ENCODE measurements at places on chromosomes 6 and 20.

DNA sequence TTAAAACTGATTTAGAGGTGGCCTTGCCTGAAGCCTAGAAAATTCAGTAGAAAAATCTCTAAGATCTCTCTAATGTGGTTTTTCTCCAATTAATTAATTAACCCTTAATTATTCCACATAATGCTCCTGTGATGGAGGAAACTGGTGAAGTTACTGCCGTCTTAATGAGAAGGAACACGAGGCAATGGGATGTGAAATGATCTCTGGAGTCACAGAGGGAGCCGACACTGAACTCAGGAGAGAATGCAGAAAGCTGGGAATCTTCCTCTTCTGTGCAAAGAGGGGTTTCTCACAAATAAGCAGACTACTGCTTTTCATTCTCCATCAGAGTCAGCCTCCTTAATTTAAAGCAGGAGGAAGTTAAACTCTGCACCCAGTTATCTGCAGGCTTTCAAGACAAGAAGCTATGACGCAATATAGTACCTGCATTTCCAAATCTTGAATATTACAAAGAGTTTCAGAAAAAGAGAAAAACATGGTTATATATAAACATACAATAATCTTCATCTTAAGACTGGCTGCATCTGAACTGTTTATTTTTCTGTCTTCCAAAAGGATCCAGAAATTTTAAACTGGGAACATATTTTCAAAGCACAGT, 18.1 kb upstream of the SNRPB2 start:
- DNase-seq: no peak

- DNase-seq: no peak
Observed at GRCh38 chr6:161917645-161918044, 643.8 kb upstream of the AGPAT4 start.

- no peak for DNase-seq
Observed at GRCh38 chr6:63261820-63262219, 50.6 kb downstream of the FKBP1C start.

DNA sequence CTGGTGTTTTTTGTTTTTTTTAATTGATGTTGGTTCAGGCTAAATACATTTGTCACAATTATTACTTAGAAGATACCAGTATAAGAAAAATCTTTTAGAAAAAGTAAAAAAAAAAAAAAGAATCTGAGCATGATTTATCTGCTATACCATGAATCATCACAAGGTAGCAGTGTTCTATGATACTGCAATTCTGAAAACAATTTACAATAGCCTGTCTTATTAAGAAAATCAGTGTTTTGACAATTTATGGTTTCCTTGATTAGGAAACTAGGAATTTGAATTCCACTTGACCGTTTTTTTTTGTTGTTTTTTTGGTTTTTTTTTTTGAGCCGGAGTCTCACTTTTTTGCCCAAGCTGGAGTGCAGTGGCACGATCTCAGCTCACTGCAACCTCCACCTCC, 9.3 kb upstream of the MAK start:
- DNase-seq: no peak

GRCh38 chr6:56489559-56489958, 153.1 kb downstream of the DST start:
- DNase-seq: no peak

GRCh38 chr6:127129251-127129650, 10.8 kb downstream of the RSPO3 start:
- DNase-seq: no peak

GRCh38 chr6:69732045-69732444, 64.8 kb downstream of the LMBRD1 start:
- DNase-seq: no peak

- no peak for DNase-seq
Observed at GRCh38 chr6:107942142-107942541, 15.9 kb downstream of the SEC63 start.

DNA sequence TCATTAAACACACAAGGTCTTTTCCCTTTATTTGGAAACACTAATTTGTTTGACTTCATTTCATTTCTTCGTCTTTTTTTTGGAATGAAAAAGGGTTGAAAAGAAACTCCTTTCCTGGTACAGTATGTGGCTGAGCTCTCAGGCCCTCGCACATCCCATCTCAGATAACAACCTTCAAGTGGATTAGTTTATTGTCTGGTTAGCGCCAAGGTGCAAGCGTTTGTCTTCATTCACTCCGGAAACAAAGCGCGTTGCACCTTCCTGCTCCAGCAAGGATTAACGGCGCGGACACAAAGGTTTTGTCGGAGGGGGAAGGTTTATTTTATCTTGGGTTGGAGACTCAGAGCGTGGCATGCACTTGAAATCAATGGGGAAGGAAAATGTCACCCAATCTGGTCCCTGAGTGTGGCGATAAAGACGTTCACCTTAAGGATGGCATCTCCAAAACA, 5.3 kb upstream of the NKX2-2 start:
- no peak for DNase-seq

GRCh38 chr6:37878150-37878710, 58.7 kb downstream of the ZFAND3 start:
- DNase-seq: no peak

- DNase-seq: no peak
Observed at GRCh38 chr6:41939848-41940758, 1.5 kb downstream of the CCND3 start.

DNA sequence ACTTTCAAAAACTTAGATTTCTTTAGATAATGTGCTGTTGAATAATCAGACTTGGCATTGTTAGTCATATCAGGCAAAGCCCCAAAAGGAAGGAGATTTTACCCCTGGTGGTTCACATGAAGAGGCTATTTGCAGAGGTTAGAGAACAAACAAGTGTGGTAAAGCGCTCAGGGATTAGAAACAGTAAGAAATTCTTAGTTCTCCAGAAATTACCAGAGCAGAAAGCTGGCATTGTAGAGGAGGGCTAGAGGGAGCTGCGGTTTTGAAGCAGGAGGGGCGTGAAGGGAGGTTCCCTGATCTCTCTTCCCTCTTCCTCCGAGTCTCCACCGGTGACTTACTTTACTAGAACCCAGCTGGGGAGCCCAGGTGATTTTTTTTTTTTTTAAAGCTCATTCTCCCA, 10.2 kb downstream of the MYO6 start:
- no peak for DNase-seq

- peak; percentile 47 for DNase-seq
Observed at GRCh38 chr6:150600301-150601017, 774 bp downstream of the PLEKHG1 start.

GRCh38 chr6:45420909-45421708, 43.4 kb upstream of the SUPT3H start:
- DNase-seq: no peak

GRCh38 chr6:52393780-52394179, 26.4 kb upstream of the EFHC1 start:
- DNase-seq: no peak

GRCh38 chr6:73893696-73894095, 197.7 kb downstream of the CD109 start:
- no peak for DNase-seq

GRCh38 chr20:56217829-56218228, 30.7 kb upstream of the MC3R start:
- DNase-seq: no peak

Data from SW 1271 (cell line).